Muscle of arm (tissue), 14 donors: ENCODE measurements at places on chromosomes 7 and 10. TPM values are rescaled to one million over a fixed set of nuclear protein-coding genes. Genes with fewer than 3 reads are reported as not detected.

DNA sequence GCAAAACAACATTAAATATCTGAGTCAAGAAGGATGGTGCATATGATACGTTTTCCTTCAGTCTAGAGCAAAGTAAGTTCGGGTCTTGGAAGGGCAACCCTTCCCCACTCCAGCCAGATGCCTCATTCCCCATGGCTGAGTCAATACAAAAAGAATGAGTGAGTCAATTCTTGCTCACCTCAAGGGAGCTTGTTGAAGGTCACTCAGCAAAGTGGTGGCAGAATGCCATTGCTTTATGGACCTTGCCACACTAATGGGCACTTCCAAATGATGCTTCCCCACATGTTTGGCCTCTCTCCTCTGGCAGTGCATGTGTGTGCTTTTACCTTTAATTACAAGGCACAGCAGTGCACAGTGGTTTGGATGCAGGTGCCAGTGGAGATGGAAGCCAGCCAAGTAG, 296.5 kb downstream of the SORCS3 start:
- no peak for DNase-seq

GRCh38 chr10:115979576-115979975, 293.4 kb downstream of the GFRA1 start:
- no peak for DNase-seq

DNA sequence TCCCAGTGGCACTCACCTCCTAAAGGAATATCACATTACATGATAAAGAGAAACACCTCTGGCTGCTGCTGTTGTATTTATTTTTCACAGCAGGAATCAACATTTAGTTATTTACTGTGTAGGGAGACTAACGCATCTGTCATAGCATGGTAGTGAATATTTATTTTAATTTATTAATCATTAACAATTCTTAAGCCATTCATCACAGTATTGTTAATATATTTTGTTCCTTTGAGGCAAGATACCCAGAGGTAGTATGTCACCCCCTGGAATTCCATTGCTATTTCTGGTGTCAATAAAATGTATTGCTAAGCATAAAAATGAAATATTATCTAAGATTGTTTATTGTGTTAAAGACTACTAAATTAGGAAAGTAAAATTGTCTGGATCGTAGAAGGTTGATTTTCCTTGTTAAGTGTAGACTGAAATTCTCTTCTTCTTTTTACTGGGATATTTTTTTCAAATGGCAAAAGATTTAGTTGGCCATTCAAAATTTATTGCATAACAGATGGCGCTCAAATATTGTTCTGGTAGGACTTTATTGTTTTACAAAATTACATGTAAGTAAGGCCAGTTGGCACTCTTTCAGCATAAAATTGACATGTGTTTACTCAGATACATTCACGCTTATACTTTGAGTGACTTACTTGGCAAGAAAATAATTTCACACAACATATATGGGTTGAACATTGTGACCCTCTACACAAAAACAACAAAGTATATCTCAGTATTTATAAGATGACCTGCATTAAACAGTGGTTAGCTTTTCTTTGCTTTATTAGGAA, 1358.7 kb upstream of the SORCS1 start:
- no peak for DNase-seq

NACAD gene
- 5.0 TPM for polyA plus RNA-seq
